ENCODE measurements at places on chromosomes 7 and 10.

DNA sequence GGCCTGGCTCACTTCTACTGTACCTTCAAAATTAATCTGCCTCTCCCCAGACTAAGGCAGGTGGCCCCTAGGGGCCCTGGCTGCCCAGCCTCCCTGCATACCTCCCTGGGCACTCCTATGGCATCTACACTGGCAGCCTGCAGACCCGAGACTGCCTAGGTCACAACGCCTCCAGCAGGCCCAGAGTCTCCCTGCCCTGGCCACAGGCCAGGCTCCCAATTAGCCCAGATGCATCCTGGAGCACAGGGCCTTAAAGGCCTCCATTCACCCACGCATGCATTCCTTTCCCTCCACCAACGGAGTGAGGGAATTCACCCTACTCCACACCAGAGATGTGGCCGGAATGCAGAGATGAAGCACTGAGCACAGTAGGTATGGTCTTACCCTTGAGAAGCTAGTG is 1.9 kb downstream of the CHAT start:
- no peak for DNase-seq

- no peak for DNase-seq
Measured at GRCh38 chr10:93110472-93111146, 36.9 kb downstream of the CYP26A1 start.

GRCh38 chr10:78868861-78869260 is 199.9 kb upstream of the ZMIZ1 start:
- no peak for DNase-seq

DNA sequence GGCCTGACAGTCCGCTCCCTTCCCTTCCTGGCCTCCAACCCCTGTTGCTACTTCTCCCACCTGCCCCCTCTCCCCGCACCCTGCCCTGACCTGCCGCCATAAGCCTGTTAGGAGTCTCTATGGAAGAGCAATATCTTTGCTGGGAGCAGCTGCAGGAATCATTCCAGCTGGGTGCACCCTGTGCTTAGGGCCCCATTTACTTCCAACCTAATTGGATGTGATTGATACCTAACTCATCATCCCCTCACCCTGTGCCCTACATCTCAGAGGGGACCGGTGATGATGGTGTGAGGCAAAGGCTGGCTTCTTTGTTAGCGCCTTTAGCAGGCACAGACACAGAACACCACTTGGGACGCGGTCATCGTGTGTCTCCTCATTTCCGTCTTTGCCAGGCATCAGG is 80.0 kb upstream of the FAM180A start:
- DNase-seq = no peak

GRCh38 chr10:109913306-109913892 is 9.9 kb downstream of the XPNPEP1 start:
- no peak for DNase-seq

DNA sequence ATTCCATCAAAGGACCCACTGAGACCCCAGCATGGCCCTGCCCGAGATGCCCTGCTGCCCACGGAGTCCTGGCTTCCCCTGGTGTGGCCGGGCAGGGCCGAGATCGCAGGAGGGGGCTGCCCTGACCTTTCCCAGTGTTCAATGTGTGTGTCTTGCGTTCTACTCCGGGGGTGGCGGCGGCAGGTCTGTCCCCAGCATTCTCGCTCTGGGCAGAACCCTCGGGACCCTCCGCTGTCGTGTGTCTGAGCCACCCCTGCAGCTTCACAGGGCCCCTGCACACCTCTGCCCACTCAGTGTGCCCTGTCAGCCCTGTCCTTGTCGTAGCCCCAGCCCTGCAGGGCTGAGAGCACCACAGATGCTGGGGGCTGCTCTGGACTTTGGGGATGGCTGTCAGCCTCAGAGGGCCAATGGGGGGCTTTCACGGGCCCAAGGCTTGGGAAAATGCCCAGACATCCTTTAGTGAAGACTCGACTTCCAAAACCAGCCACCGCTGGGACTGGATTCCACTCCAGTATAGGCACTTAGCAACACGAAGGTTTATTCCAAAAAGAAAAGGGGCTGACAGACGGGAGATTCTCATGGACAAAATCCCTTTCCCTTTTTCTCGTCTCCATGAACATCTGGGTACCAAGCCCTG is 30.0 kb upstream of the KNDC1 start:
- no peak for DNase-seq

DNA sequence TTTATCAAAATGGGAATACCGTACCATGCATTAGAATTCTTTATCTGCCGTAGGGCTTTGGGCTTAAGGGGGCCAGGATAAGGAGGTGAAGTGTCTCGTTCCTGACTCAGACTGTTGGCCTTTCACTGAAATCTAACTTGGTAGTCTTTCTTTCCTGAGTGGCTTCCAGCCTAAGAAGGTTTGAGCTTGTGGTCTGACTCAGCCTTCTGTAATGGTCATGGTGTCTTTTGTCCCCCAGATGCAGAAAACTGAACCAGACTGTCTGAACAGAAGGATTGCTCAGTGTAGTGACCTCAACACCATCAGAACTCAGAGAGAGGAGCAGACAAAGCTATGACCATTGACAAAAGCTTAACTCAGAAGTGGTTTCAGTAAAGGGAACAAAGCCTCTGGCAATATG is 39.5 kb downstream of the WNT2 start:
- DNase-seq = no peak

DNA sequence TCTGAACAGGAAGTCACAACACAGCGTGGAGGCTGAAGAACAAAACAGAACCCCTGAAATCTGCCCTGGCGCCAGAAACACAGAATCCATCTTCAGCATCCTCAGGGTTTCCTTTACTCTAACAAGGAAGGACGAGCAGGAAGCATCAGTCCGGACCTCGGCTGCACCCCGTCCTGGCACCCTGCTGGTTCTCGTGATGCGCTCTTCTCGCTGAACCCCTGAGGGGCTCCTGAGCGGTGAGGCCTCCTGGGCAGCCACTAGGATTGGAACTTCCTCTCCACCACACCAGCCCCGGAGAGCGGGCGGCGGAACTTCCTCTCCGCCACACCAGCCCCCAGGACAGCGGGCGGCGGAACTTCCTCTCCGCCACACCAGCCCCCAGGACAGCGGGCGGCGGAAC is 461.9 kb downstream of the PTPRN2 start:
- no peak for DNase-seq

DNA sequence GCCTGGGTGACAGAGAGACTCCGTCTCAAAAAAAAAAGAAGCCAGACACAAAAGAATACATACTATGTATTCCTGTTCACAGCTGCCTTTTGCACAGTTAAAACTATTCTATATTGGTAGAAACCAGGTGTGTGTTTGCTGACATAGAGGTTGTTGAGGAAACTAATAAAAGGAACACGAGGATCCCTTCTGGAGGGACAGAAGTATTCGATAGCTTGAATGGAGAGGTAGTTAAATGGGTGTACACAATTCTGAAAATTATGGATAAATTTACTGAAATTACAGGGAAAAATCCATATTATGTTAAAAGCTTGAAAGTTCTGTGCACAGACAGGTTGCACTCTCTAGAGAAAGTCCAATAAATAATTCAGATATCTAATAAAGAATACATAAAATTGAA is 71.5 kb downstream of the CUBN start:
- no peak for DNase-seq

- no peak for DNase-seq
Measured at GRCh38 chr7:85840554-85840953, 653.7 kb upstream of the SEMA3D start.

DNA sequence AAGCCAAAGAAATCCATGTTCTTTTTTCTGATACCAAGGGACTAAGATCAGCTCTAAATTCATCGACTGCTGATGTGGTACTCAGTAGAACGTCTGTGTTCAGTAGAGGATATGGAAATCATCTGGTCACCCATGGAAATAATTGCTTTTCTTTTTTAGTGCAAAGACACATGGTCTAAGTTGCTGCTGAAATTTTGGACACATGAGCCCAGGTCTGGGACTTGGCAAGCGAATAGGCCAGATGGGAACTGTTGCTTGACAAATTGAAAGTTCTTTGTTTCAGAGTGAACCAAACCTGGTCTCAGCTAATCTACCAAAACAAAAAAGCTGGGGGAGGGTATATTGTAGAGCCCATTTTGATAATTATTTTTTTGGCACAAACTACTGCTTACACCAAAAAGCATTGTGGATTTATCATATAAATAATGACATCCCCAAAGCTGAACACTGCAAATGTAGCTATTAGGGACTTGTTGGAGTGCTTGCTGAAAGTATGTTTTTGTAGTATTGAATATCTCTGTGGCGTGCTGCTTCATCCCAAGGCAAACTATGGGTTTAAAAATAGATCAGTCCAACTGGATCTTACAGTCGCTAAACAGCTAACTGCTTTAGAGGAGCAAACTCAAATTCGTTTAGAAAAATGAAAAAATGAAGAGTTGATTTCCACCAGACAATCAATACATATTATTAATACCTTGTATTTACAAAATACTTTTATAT is 144.7 kb downstream of the TRIL start:
- no peak for DNase-seq

DNA sequence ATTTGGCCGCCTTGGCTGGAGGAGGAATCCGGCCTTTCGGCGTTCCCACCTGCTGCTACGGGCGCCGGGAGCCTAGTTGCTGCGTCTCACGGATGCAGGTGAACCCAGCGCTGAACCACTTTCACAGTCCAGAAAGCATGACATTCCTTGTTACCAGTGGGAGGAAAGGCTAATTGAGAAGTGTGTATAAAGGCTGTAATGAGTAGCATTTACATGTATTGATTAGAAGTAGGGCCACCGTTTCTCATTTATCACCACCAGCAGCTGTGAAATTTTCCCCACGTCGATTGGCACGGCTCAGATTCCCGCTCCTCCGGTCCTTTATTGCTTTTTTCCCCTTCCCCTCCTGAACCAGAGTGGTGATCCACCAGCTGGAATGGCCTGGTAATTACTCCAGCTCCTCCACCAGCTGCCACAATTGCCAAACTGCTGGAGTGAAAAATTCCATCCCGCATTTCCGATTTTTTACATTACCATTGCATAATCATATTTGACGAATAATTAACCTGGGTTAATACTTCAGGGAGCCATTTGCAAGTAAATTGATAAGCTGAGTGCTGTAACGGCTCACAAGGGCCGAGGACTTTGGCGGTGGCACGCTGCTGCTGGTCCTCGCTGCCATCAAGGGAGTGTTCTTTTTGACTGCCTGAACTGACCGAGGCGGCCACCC is 153.3 kb downstream of the POU6F2 start:
- no peak for DNase-seq

GRCh38 chr10:49526619-49527018 is 12.3 kb downstream of the ERCC6 start:
- DNase-seq = no peak

DNA sequence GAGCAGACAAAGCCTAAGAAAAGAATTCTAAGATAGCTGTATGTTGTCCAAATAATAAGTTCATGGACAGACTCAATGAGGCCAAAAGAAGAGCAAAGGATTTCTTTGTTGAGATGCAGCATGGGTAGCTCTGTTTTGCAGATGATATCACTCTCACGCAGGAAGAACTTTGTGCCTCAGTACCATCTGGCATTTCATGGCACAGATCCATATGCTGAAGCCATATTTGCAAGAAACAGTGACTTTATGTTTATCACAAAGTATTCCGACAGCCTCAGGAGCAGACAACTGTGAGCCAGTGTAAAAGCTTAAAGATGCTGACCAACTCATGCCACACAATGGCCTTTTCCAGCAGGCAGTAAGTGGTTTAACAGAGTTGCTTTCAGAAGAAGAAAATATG is 45.5 kb upstream of the RNF148 start:
- DNase-seq = no peak

DNA sequence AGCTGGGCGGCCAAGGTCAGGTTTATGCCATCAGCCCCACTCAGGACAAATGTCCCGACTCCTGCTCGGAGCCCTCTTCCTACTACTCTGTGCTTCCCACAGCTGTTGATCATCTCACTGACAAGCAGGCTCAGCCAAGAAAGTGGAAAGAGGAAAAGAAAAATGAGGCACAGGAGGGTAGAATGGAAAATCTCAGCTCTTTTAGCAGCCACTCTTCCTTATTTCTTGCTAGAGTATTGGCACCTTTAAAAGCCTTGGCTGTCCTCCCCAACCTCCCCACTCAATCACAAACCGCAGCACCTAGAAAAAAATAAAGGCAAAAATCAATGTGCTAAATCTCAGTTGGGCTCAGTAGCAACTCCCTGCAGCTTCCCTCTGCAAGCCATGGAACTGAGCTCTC is 35.3 kb upstream of the AGK start:
- no peak for DNase-seq

GRCh38 chr10:71842856-71843686 is 8.0 kb downstream of the PSAP start:
- DNase-seq = no peak

DNA sequence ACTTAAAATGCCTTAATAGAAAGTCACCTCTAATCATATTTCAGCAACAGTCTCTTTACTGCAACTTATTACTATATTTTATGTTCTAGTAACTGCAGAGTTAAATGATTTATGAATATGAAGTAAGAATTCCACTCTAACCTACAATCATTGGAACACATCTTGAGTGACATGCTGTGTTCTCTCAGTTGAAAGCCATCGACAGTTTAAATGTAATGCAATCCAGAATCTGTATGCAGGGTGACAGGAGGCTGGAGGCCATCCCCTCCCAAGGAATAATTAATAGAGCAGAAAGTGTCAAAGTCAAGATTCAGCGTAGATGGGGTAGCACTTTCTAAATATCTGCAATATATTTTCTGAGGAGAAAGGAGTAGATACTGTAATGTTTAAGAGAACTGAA is 590.3 kb upstream of the SORCS1 start:
- DNase-seq = no peak

DNA sequence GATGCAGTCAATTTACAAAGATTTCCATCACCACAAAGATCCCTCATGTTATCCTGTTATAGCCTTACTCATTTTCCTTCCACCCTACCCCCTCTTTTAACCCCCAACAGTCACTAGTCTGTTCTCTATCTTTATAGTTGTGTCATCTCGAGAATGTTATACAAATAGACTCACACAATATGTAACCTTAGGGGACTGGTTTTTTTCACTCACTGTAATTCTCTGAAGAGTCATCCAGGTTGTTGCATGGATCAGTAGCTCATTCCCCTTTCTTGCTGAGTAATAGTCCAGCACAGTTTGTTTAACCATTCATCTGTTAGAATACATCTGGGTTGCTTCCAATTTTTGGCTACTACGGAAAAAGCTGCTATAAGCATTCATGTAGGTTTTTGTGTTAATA is 121.1 kb upstream of the PDE1C start:
- no peak for DNase-seq

DNA sequence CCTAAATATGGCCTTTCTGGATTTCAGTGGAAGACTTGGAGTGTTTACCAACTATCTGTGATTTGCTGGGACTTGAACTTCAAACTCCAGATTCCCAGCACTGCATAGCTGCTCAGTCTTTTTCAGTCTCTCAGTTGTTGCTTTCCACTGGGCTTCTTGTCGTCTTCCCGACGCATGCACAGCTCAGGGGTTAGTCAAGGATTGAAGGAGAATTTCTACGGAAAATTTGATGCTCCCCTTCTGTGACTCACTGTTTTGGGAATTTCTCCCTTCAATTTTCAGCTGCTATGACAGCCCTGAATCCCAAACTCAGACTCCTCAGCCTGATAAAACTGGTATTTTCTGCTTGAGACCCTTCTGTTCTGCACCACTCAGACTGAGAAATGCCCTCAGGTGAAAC is 91.7 kb downstream of the CYP26A1 start:
- no peak for DNase-seq

GRCh38 chr7:137771679-137772078 is 75.1 kb downstream of the DGKI start:
- DNase-seq = no peak
